Stimulated activated CD8-positive, alpha-beta memory T cell treated with anti-CD3 and anti-CD28 coated beads, Interleukin-7, amount 100 ng/mL, for 1 hour (primary cell): ENCODE measurements at places on chromosomes 16 and 17.

- DNase-seq = peak; percentile 20
These were observed 681 bp downstream of the TMEM102 start for GRCh38 chr17:7435676-7436555.

DNA sequence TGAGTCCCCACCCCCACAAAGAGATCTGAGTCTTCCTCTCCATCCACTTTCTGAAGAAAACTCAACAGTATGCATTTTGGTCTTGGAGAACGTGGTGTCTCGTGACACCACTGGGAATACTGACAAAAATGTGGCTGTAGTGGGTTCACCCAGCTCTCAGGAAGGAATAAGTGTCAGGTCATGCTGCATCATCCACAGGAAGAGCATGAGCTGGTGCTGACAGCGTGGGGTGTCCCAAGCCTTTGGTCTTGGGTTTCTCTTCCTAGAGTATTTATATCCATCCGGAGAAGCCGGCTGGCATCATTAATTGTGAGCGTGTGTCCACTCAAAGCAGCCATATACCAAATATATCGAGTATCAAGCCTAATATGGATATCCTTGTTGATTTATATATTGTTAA, 55.9 kb downstream of the C17orf67 start:
- no peak for DNase-seq

- DNase-seq = no peak
These were observed 1.2 kb downstream of the KRTAP4-2 start for GRCh38 chr17:41176744-41177387.

DNA sequence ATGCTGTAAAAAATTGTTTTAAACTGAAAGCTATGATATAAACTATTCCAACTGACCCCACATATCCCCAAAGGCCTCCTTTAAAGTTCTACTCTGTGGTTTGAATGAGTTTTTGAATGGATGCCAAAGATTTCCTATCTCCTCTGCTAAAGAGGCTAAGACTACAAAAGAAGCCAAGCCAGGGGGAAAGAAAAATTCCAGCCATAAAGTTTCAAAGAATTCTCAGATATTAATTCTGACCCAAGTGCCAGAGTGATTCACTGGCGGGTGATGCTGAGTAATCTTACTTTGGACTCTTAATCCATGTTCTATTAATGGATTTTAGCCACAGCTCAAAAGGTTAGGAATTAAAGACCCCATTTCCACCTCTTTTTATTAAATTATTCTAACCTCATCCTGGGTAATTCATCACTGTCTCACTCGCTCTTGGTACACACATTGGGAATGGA, 60.7 kb downstream of the HS3ST3A1 start:
- no peak for DNase-seq

DNA sequence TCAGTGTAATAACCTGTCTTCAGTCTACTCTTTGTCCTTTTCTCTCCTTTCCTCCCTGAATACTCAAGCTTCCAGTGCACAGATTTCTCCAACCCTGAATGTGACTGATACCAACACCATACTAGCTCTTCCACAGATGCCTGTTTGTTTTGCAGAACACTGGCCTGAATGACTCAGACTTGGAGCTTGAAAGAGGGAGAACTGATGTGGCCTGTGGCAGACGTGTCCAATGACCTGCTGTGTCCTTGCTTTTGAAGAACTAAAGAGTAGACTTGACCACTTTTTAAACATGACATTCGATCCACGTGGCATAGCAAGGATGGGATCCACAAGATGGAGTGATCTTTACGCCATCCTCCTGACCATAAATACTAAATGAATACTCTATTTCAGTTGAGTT, 361.0 kb downstream of the WWOX start:
- no peak for DNase-seq

- no peak for DNase-seq
These were observed at the start of gene TMEM132E for GRCh38 chr17:34579017-34579946. Gene TMEM132E (plus strand): TSS chr17:34579582. CDS start chr17:34581077, 1,495 bp downstream.

GRCh38 chr16:89764711-89765201, 43.4 kb downstream of the ZNF276 start:
- peak; percentile 15 for DNase-seq

- DNase-seq = no peak
These were observed 16.4 kb downstream of the ZNF778 start for GRCh38 chr16:89233678-89234490.
